SW 1271 (cell line): ENCODE measurements at places on chromosomes 1 and 21.

DNA sequence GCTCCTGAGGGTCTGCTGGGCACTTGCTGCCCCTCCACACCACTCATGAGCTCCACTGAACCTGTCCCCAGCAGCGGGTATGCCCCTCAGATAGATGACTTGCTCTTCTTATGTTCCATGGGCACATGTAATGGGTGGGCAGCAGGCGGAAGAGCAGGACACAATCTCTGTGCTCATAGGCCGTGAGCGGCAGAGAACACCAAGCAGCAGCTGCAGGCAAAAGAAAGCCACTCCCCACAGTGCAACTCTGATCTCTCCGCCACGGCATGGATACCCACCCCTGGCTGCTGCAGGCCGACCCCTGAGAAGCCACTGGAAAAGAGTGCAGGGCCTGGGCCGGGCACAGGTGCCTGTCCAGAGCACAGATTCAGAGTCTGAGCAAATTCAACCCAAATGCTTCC lies 135.2 kb upstream of the RUNX3 start:
- DNase-seq: no peak

DNA sequence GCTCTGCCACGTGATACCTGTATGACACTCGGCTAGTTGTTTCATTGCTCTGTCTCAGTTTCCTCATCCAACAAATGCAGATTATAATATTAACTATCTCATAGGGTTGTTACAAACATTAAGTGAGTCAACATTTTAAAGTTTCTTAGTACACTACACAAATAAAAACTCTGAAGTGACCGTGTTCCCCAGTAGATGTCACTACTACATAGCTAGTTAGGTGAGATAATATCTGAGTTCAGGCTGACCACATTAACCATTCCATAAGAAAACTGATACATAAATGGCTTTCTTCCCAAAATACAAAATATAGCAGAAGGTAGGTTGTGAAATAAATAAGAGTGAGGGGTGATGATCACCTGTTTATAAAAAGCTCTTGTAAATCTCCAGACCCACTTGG lies 214.1 kb downstream of the NUF2 start:
- DNase-seq: no peak

DNA sequence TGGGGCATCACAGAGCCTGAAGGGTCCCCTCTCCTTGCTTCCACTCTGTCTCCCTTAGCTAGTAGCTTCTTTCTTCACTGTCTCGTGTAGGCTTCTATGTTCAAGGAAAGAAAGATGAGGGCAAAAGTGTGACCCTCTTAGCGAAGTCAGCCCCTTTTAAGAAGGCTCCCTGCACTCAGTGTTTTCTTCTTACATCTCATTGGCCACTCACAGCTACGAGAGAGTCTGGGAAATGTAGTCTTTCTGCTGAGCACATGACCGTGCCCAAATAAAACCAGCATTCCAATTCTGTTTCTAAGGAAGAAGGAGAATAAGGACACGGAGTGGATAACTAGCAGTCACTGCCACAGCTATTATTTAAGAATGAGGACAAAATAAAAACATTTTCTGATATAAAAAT lies 104.9 kb upstream of the TNR start:
- no peak for DNase-seq

- no peak for DNase-seq
These were observed 296.0 kb downstream of the PTPRU start for GRCh38 chr1:29532285-29532684.
